Right atrium auricular region (tissue), 2 donors: ENCODE measurements at places on chromosomes 5 and 9. TPM values are rescaled to one million over a fixed set of nuclear protein-coding genes. Genes with fewer than 3 reads are reported as not detected.

RNF20 gene
- 18.0 TPM for total RNA-seq

SEMA6A gene
- 3.9 TPM for total RNA-seq

ARHGEF39 gene
- total RNA-seq, result not detected

SPINK4 gene
- total RNA-seq, result not detected

GFM2 gene
- total RNA-seq, result 19.7 TPM

STPG3 gene
- total RNA-seq, result not detected

MSX2 gene
- 3.4 TPM for total RNA-seq

EQTN gene
- not detected for total RNA-seq

ADAMTS16 gene
- total RNA-seq, result not detected

PCDHGB1 gene
- 2.4 TPM for total RNA-seq

TMC1 gene
- total RNA-seq, result not detected
